ENCODE measurements at places on chromosomes 12 and 14.

DNA sequence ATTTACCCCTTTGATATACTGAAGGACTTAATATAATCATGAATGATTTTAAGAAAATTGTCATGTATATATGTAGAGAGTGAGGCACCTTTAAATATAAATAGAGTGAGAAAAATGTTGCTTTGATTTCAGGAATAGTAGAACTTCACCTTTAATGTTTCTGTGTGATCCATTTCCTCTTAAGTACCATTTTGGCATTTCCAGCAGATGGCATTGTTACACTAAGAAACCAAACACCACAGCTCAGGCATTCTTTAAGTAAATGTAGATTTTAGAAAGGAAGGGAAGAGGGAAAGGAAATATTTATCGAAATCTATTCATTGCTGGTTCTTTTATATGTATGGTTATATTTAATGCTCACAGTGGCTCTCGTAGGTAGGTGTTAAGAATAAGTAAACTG, 556.7 kb upstream of the FBXO33 start:
- no peak for DNase-seq

DNA sequence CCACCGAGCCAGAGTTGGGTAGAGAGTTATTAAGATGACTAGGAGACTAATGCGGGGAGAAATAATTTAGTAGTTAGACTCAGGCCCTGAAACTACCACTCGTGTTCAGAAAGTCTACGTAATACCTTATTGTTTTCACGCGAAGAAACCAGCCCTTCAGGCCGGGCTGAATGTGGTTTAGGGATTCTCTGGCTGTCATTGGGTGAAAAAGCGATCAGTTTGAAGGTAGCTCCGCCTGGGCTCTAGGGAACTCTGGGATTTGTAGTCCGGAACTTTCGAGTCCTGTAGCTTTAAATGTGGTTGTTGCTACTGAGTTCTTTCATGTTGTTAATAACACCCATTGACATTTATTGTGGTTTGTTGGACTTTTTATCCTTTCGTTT, 549 bp upstream of the WDR89 start:
- peak; percentile 67 for DNase-seq

GRCh38 chr14:100767003-100767787, 40.5 kb downstream of the DLK1 start:
- DNase-seq: no peak

DNA sequence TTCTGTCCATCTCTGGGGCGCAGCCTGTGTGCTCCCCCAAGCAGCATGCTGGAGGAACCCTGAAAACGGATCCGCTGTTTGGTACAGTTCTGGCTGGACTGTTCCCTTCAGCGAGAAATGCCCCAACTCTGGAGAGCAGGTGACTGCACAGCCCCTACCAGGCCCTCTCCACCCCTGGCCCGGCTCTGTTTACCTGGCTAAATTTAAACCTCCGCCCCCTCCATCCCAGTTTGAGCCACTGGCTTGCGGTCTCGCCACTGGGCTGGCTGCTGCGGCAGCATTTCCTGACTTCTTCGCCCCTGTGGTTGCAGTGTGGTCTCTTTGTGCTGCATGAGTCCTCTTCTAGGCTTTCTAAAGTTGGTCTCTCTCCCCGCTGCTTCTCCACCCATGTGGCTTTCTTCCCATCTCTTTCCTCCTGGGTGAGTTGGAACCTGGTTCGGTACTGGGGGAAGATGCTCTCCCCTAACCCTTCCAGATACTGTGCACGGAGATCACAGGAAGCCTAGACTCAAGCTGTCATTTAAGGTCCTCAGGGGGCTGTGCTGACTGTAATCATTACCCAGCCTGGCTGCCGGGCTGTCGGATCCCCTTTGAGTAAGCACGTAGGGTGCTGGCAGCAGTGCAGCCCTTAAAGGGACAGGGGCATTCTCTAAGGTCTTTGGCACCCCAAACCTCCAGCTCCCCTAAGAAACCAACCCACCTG, 60.6 kb downstream of the FBXL14 start:
- no peak for DNase-seq

DNA sequence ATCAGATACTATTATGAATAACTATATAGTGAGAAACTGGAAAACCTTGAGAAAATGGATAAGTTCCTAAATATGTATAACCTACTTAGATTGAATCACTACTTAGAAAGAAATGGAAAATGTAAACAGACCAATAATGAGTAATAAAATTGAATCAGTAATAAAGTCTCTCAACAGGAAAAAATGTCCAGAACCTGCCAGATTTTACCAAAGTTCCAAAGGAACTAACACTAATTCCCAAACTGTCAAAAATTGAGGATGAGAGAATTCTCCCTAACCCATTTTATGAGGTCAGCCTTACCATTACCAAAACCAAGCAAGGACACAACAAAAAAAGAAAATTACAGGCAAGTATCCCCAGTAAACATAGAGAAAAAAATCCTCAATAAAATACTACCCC, 272.0 kb downstream of the RPAP3 start:
- no peak for DNase-seq

DNA sequence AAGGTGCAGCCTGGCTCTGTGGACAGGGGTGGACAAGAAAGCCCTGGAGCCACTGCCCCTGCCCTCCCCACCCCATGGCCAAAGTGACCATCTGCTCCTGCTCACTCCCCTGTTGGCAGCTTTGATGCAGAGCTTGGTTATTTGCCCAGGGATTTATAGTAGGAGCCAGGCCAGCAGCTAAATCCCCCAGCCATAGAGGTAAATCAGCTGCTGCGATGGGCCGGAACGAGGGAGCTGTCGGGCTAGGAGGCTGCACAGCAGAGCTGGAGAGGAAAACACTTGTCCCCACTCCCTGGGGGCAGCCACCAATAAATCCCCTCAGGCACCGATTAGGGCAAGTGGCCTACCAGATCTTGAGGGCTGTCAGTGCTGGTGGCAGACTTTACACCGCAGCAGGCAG, 26.0 kb downstream of the SMUG1 start:
- DNase-seq: no peak

- no peak for DNase-seq
Observed at GRCh38 chr12:32542428-32543229, 136.5 kb upstream of the DNM1L start.

DNA sequence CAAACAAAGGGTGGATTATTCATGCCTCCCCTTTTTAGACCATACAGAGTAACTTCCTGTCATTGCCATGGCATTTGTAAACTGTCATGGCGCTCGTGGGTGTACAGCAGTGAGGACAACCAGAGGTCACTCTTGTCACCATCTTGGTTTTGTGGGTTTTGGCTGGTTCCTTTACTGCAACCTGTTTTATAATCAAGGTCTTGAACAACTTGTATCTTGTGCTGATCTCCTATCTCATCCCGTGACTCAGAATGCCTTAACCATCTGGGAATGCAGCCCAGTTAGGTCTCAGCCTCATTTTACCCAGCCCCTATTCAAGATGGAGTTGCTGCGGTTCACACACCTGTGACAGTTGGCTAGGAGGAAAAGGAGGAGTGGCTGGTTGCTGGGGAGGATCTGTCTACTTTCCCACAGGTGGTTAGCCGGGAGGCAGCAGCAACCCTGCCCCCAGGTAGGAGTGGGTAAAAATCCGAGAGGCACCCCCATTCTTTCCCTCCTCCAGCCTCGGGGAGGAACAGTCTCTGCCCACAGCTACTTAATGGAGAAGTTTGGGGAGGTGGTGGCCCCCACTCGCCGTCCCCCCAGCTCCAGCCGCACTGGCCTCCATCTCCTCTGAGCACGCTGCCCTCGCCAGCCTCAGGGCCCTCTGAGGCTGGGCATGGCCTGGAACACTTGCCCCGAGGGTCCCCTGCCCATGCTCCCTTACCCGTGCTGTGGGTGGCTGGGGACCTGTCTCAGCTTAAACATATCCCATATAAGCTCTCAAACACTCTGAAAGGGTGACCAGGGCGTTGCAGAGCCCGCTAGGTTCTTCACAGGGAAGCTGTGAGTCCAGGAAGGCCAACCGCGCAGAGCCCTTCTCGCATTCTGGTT, 41.7 kb downstream of the SMIM41 start:
- no peak for DNase-seq

DNA sequence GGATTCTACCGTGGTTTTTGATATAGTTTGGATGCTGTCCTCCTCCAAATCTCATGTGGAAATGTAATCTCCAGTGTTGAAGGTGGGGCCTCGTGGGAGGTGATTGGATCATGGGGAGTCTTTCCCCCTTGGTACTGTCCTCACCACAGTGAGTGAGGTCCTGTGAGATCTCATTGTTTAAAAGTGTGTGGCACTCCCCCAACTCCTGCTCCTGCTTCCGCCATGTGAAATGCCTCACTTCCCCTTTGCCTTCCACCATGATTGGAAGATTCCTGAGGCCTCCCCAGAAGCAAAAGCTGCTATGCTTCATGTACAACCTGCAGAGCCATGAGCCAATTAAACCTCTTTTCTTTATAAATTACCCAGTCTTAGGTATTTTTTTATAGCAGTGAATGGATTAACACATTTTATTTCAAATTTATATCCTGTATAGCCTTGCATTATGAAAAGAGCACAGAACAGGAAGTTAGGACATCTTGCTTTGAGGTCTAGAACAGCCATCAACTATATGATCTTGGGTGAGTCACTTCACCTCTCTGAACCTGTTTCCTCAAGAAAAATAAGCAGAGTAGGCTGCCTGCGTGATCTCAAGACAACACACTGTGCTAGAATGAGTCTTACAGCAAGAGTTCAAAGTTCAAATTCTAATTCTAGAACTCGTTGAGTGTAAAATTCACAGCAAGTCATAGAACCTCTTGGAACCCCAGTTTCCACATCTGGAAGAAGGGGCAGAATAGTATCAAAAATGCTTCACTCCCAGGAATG, 160.9 kb upstream of the EEA1 start:
- DNase-seq: no peak

- DNase-seq: no peak
Observed at GRCh38 chr12:57604992-57605810, 577 bp downstream of the DTX3 start.

GRCh38 chr12:49030119-49030518, 11.5 kb upstream of the PRKAG1 start:
- no peak for DNase-seq

GRCh38 chr12:107135177-107135576, 41.8 kb upstream of the CRY1 start:
- no peak for DNase-seq

DNA sequence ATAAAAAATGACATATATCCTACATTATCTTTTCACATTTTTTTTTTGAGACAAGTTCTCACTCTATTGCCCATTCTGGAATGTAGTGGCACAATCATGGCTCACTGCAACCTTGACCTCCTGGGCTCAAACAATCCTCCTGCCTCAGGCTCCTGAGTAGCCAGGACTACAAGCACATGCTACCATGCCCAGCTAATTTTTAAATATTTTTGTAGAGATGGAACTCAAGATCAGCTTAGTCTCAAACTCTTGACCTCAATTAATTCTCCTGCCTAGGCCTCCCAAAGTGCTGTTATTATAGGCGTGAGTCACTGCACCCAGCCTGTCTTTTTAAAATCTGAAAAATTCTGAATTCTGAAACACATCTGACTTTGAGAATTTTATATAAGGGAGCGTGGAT, 241.9 kb upstream of the DCN start:
- no peak for DNase-seq

DNA sequence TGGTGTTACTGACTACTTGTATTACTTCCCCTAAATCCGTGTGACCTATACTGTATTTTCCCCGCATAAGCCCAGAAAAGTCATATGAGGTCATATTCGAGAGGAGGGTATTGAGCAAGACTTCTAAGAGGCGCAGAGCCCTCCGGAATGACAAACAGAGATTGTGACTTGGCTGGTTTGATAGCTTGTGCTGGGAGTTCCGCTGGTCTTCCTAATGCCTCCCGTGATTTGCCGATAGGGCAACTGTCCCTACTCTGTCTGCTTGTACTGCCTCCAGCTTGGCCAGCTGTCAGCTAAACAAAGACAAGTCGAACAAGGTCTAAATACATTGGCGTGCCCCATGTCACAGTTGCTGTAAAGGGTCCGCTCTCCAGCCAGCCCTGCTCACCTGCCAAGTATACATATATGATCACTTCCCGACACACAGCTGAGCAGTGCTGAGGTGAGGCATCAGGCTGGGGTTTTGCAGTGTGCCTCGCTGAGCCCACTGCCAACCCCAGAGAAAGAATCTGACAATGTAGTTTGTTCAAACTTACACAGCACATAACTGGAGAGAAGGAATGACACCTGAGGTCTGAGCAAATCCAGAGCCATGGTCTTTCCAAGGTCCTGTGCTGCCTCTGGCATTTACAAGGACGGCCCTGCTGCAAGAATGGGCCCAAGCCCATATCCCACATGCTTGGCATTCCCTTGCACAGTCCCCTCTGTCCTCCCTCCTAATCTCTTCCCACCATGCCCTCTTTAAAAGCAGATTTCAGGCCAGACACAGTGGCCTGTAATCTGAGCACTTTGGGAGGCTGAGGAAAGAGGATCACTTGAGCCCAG, 23.7 kb downstream of the LGMN start:
- no peak for DNase-seq

- DNase-seq: no peak
Observed at GRCh38 chr12:109294286-109294796, 14.7 kb downstream of the FOXN4 start.

GRCh38 chr14:63632932-63633514, 8.6 kb downstream of the WDR89 start:
- DNase-seq: no peak

DNA sequence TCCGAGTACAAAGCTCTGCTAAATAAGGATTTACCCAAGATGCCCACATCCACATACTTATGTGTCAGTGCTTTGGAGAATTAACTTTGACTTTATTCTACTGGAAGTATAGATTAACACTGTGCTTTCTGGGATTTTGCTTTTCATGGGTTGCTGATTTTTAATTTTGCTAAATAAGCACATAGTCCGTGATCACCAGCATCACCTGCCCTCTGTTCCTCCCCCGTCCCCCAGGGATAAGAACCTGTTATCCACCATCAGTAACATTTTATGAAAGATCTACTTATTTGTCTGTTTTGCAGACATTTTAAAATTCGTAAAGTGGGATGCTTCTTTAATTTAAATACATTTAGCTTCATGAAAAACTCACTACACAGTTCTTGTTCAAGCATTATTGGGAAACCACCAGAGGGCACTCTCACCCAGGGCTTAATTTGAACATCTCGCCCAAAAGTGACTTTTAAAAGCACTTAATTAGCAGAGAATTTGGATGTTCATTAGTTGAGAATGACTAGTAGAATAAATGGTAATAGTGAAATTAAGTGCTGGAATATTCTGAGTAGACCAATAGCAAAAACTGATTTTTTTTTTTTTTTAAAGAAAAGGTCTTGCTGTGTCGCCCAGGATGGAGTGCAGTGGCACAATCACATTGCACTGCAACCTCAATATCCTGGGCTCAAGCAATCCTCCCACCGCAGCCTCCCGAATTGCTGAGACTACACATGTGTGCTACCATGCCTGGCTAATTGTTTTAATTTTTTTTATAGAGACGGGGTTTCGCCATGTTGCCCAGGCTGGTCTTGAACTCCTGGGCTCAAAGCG, 35.7 kb downstream of the MRPL42 start:
- no peak for DNase-seq

DNA sequence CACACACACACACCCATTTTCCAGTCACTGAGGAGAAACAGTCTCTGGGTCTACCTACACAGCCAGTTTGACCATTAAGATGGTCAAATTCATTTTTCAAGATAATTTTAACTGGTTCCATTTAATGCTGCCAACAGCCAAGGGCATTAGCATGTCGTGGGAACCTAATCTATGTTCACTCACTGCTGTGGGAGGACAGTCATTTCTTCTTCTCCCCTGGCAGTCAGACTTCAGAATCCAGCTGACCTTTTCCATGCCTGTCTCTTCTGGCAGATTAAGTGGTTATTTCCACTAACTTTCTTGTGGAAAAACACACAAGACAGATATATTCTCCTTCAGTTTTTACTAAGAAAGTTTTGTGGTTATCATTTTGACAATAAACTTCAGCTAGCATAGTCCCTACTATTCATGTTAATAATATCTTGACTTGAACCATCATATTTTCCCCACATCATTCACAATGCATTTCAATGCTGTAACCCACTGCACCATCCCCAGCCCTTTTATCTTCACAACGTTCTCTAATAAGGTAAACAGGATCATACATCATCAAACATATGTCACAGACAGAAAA, 82.2 kb downstream of the DAD1 start:
- DNase-seq: no peak
